COR-L47 (cell line): ENCODE measurements at places on chromosomes 2 and 18.

- DNase-seq: no peak
Measured at GRCh38 chr2:74464406-74464805, 776 bp downstream of the MOGS start.

DNA sequence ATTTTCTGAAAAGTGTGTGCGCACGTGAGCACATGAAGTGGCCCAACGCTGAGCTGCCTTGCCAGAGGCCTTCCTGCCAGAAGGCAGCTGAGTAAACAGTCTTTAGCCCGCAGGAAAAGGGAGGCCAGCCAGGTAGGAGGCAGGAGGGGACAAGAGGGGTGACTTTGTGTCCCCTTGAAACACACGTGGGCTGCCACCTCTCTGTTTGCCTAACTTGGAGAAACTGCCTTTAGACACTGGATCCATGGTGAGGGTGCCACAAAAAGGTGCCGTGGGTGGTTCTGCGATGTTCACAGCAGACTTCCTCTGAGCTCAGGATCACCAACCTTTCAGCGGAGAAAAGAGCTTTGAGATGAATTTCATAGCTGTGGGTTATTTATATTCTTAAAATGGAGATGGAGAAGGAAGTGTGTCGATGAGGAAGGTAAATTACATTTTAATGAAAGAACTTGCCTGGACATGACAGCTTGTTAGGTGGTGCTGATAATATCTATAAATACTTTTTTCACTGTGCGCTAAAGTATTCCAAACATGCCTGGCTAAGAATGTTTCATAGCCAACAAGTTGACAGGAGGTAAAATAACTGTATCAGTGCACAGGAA lies 36.6 kb upstream of the ASB1 start:
- DNase-seq: peak; percentile 47

GRCh38 chr2:103410221-103410620 lies 648.4 kb downstream of the TMEM182 start:
- DNase-seq: no peak

- DNase-seq: no peak
Measured at GRCh38 chr2:30136764-30137444, 9.9 kb upstream of the YPEL5 start.

GRCh38 chr2:153786016-153786415 lies 85.7 kb upstream of the GALNT13 start:
- no peak for DNase-seq

GRCh38 chr2:60439219-60439974 lies 114.1 kb downstream of the BCL11A start:
- no peak for DNase-seq

DNA sequence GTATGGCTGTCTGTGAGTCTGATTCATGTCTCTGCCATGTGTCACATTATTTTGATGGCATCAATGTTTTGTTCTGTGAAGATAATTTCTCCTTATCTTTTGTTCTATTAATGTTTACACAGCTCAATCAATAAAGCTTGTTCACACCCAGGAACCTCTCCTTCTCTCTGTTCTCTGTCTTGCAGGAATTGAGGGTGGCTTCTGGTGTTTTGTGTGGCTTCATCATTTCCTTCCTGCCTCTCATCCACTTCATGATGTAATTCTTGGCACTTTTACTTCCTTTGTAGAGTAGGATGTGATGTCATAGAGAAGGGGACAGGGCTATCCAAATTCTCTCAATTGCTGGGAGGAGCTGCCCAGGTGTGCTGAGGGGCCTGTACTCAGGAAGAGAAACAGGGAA lies 27.2 kb downstream of the ASXL3 start:
- no peak for DNase-seq

GRCh38 chr18:21270453-21270852 lies 28.4 kb downstream of the GREB1L start:
- no peak for DNase-seq

DNA sequence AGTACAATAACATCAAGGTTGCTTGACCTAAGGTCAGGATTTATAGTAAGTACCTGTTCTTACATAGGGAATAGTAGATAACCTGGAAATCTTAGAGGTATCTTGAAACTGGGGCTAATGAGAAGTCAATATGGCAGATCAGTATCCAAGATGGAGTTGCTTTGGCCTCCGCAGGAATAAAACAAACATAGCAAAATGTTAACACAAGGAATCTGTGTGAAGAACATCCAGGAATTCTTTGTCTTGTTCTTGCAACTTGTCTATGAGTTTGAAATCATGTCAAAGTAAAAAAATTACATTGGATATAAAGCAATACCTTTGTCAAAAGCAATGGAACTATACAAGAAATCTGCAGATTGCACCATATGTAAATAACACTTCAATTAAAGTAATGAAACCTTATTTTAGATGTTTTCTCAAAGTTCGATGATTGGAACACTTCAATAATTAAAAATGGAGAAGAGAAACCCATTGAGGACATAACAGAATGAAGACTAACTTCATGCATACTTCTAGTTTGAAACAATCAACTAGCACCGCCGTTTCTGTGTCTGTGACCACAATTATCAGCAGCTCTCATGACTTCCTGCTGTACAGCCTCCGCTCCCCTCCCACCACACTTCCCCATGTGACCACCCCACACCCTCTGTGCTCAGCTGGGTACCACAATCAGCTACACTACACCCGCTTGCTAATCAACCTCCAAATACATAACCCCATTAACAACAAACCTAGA lies 27.6 kb downstream of the C2orf76 start:
- no peak for DNase-seq

- peak; percentile 3 for DNase-seq
Measured at GRCh38 chr2:145546091-145546490, 1026.2 kb upstream of the ZEB2 start.

- DNase-seq: no peak
Measured at GRCh38 chr2:230893841-230894781, 29.4 kb downstream of the ITM2C start.

GRCh38 chr2:32260376-32260775 lies 4.3 kb downstream of the NLRC4 start:
- no peak for DNase-seq

- no peak for DNase-seq
Measured at GRCh38 chr2:12982149-12982584, 265.4 kb downstream of the TRIB2 start.

DNA sequence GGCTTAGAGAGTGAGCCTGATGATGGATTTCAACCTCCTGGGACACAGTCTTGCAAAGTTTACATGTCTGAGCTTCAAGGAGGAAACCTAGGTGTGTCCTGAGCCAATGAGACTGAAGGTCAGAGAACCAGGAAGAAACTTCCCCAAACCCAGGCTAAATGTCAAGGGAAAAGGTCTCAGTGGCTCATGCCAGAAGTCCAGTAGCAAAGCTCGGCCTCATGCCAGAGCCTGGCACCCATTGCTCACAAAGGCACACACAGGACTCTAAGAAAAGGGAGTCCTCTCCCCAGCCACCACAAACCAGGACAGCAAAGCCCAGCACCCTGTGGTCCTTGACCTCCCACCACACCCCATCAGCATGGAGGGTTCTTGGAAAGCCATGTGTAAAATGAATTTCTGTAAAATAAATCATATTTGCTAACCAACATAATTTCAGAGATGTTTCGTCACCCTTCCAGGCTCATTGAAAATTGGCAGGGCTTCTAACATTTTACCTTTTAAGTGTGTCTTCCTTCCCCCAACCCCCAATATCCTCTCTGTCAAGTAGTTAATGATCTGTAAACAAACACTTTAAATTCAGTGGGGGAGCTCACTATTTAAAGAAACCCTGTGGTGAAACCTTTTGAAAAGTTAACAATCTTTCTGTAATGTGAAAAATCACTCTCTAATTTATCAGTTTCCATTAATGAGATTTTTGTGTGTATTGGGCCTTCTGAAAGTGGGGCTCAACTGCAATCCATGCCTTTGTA lies 77.1 kb downstream of the BCL11A start:
- DNase-seq: peak; percentile 28

DNA sequence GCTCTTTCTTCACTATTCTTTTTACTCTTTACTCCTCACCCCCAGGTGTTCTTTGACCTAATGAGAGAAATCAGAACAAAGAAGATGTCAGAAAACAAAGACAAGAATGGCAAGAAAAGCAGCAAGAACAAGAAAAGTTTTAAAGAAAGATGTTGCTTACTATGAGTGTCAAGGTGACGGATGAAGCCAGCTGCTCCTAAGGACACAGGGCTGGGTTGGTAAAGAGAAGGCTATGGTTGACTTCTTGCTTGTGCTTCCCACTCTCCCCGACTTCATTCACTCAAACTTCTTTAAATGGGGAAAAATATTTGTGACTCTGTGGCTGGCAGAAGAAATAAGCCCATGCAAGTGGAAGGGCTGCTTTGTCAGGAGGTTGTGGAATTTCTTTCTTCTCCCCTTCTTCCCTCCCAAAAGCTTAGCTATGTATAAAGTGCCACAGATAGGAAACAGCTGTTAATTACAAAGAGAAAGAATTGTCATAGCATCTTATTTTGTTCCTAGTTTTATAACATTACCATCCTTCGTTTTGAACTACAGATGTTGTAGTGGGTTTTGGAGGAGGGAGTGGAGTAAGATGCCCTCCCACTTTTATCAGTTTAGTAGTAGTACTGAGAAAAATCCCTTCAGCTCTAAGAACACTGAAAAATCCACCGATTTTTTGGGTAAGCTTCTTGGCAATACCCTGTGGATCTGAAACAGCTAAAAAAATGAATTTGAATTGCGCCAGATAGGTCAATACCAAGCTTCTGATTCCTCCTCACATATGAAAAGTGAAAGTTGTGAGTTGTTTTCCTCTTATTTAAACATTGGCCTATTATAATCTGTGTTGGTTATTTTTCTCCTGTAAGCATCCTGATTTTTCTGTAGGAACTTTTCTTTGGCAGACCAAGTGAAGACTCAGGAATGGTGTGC lies 40.7 kb downstream of the RALB start:
- no peak for DNase-seq

DNA sequence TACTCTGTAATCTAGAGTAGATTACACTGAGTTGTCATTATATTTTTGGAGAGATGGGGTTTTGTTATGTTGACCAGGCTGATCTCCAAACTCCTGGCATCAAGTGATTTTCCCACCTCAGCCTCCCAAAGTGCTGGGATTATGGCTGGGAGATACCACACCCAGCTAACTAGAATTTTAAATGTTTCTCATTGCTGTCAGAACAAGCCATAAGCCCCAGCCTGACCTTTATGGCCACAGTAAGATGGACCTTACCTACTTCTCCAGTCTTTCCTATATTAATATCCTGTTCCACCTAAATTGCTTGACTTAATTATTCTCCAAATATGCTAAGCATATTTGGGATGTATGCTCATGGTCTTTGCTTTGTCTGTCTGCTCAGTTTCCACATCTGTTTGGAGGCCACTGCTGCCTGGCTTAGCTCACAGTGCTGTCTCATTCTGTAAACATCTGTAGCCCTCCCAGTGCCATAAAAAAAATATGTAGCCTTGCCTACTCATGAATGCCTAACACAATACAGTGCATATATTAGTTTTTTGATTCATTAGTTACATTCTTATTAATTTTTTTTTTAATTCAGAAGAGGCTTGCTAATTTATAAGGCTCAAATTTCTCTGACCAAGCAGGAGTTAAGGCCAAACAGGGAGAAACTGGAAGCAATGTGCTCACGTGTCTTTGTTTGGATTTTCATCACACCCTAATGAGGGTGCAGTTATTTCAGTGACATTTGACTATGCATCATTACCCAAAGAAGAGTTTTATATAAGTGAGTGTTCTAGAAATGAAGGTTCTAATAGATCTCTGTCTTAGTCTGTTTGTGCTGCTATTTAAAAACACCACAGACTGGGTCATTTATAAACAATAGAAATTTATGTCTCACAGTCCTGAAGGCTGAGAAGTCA lies 45.3 kb upstream of the PSME4 start:
- no peak for DNase-seq

DNA sequence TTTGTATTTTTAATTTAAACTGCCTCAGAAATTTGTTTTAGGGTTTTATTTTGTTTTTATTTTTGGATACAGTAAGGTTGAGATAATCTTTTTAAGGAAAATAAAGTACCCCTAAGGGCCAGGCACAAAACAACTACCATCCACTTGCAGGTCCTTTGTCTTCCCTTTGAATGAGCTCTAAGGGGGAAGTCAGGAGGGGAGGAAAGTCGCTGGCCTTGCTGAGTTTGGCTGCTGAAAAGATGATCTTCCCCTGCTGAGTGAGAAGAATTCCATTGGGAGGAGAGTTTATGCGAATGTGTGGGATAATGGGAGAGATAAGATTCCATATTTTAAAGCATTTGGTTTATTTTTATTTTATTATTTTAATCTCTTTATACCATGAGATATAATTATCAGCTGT lies 100.7 kb downstream of the ARHGAP15 start:
- DNase-seq: no peak

DNA sequence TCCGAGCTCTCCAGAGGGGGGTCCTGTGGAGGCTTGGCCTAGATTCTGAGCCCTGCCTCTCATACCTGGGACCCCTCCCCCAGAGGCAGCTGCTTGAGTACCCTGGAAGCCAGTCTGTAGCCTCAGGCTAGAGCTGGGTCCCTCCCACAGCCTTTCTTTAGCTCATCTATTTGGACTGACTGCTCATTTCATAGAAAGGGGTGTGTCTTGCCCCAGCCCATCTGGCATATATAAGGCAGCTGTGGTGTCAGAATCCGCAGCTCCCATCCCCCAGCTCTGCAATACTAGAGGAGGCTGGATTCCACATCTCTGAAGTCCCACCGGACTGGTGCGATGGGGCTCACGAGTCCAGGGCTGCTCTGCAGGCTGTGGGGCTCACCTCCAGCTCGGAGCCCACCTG lies 26.1 kb downstream of the MPHOSPH10 start:
- DNase-seq: peak; percentile 83

- DNase-seq: no peak
Measured at GRCh38 chr18:13684546-13684945, 41.8 kb downstream of the FAM210A start.

DNA sequence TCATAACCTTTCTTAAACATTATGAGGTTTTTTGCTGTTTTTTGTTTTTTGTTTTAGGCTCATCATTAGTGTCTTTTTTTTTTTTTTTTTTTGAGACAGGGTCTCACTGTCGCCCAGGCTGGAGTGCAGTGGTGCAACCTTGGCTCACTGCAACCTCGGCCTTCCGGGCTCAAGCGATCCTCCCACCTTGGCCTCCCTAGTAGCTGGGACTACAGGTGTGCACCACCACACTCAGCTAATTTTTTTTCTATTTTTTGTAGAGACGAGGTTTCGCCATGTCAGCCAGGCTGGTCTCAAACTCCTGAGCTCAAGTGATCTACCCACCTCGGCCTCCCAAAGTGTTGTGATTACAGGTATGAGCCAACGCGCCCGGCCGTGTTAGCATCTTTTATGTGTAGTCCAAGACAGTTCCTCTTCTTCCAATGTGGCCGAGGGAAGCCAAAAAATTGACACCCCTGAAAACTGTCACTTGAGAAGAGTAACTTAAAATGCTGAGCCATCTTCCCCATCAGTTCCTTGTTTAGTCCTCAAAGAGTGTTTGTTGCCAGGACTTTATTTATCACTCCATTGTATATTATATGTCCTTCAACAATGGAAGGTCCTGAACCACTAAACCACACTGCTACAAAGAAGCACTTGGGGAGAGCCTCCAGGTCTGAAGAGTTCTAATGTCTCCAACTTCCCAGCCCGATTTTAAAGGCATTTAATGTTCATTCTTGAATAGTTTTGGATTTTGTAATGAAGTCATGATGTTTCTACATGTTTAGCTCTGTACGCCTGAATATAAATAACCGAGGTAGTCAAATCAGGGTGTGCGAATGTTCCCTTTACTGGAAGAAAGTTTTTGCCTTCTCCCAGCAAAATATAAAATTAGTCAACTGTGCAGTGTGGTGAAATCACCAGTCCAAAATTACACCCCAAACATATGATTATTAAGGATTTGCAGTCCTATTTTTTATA lies 26.4 kb downstream of the ZNF516 start:
- DNase-seq: no peak

- peak; percentile 38 for DNase-seq
Measured at GRCh38 chr2:191155608-191156071, 4.8 kb upstream of the STAT4 start.
